SW 1271 (cell line): ENCODE measurements at places on chromosomes 7 and 10.

- DNase-seq, result no peak
Measured at GRCh38 chr7:16524332-16524731, 2.3 kb upstream of the LRRC72 start.

DNA sequence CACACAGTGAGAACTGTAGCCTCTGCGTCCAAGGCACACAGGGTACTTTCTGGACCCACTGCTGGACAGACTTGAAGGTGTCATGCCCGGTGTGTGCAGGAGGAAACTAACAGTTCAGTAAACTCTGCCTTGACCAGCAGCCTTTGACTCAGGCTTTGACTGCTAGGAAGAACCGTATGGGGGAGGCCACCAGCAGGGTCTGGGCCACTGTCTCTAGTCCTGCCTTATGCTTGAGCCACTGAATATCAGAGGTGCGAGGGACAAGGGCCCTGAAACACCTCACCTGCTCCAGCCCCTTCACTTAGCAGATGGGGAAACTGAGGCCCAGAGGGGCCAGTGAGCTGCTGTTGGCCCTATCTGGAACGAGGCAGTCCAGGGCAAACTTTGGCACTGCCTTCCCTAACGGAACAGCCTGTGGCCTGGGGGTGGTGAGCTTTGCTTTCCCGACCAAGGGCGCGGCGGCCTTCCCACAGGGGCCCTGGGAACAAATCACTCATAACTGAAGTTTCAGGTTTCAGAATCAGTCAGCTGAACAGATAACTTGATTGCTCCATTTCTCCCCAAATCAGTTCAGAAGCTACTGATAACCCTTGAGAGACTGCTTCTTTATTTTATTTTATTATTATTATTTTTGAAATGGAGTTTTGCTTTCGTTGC, 130.0 kb downstream of the FAM53B start:
- no peak for DNase-seq

- no peak for DNase-seq
Measured at GRCh38 chr7:21758286-21758685, 187.4 kb downstream of the CDCA7L start.

DNA sequence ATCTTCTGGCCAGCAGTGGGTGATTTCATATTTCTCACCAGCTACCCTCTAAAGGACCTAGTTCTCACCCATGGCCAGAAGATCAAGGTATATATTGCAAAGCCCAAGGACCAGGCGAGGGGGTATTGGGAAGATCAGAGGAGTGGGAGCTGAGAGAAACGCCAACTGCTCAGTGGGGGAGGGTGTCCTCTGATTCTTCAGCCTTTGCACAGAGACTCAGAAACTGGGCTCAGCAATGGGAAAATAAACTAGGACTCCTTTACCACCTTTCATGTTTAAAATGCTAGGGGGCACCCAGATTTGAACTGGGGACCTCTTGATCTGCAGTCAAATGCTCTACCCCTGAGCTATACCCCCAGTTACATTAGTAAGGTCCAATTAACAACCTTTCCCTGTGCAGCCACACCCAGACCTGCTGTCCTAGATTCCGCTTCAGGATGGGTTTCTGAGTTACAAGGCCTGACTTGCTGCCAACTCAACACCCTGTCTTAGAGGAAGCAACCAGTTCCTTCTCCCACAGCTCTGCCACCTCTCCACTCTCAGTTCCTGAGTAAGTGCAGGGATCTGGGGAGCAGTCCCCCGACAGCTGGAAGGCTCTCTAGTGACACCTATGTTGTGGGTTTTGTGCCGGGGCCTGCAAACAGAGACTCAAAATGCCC, 93.5 kb downstream of the ZNF783 start:
- no peak for DNase-seq

GRCh38 chr7:8246020-8246419, 15.9 kb downstream of the ICA1 start:
- no peak for DNase-seq

GRCh38 chr7:122454776-122455507, 150.4 kb upstream of the FEZF1 start:
- no peak for DNase-seq

GRCh38 chr10:59819683-59820082, 66.4 kb upstream of the MRLN start:
- no peak for DNase-seq

DNA sequence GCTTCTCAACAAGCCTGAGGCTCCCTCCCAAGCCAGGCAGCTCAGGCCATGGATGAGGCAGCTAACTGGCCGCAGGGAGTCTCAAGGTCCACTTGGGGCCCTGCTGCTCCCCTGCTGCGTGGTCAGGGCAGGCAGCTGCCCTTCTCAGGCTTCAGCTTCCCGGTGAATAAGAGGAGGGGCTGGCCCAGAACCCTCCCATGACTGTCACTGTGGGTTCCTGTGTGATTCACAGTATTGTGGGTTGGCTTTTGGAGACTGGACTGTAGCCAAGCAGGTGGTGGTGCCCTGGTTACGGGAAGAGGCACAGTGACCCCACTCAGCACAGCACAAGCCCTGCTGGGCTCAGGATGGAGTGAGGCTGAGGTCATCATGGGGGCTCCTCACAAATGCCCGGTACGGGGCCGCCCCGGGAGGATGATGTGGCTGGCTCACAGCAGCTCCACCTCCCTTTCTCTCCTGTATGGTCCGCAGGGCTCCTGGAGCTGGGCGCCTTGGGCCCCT, 189.8 kb downstream of the HECW1 start:
- no peak for DNase-seq

- no peak for DNase-seq
Measured at GRCh38 chr10:49299816-49300139, 808 bp downstream of the C10orf71 start.

- no peak for DNase-seq
Measured at GRCh38 chr10:34444223-34445183, 370.6 kb downstream of the PARD3 start.

- no peak for DNase-seq
Measured at GRCh38 chr7:107002529-107002998, 41.9 kb upstream of the PRKAR2B start.

DNA sequence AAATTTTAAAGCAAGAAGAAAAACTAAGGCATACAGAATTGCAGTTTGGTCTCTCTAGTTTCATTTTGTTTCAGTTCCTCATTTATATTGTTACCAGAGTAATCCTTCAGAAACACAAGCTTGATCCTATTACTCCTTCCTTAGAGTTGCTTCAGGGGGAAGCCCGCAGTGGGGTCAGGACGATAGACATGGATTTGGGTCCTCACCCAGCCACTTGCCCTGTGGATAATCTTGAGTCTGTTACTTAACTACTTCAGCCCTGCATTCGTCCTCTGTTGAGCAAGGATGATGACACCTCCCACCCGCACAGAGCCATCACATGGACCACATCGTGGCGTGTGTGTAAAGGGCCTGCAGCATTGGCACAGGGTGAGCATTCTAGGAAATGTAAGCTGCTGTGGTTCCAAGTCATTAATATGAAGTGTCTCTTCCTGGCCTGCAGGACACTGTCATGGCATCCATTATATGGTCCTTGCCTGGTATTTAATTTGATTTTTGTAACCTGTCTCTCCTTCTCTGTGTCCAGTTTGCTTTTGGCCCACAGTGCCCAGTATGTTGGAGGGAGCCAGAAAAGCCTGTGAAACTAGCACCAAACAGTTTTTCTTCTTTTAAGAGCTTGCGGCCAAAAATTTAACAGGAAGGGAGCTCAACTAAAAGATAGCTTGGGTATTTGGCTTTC, 111.2 kb downstream of the EEPD1 start:
- no peak for DNase-seq

DNA sequence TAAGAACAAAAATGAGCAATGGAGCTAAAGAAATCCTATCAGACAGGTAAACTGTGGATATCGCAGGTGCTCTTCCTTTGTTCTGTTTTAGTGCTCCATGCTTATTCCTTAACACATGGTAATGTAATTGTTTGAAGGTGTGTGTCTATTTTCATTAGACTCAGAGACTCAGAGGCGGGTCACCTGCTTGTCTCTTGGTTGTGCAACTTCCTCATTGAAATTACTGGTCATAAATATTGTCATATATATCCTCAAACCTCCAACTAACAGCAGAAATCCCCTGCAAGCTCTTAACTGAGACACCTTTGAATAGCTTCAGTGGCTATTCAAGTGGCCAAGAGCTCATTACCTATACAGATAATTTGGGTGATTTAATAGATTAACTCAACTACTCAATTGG, 177.2 kb downstream of the PTN start:
- no peak for DNase-seq

- no peak for DNase-seq
Measured at GRCh38 chr10:131722525-131723264, 178.1 kb upstream of the PPP2R2D start.

- no peak for DNase-seq
Measured at GRCh38 chr7:2202901-2203765, 29.6 kb downstream of the MAD1L1 start.

DNA sequence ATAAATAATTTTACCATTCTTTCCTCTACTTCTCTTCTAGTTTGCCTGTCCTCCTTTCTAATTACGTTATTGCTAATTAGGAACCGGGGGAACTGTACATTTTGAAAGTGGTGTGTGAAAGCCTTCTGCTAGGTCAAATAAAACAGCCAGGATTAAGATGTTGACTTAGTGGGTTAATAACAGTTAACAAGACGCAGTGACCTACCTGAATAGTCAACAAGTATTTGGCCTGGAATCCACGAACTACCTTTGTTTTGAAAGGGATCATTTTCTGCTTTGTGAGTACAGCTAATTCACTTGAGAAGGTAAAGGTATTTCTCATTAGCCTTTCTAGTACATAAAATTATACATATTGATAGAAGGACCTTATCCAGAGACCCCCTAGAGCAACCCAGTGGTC, 139.9 kb downstream of the COL28A1 start:
- no peak for DNase-seq

GRCh38 chr7:87451187-87451586, 24.3 kb downstream of the ABCB4 start:
- DNase-seq, result no peak

DNA sequence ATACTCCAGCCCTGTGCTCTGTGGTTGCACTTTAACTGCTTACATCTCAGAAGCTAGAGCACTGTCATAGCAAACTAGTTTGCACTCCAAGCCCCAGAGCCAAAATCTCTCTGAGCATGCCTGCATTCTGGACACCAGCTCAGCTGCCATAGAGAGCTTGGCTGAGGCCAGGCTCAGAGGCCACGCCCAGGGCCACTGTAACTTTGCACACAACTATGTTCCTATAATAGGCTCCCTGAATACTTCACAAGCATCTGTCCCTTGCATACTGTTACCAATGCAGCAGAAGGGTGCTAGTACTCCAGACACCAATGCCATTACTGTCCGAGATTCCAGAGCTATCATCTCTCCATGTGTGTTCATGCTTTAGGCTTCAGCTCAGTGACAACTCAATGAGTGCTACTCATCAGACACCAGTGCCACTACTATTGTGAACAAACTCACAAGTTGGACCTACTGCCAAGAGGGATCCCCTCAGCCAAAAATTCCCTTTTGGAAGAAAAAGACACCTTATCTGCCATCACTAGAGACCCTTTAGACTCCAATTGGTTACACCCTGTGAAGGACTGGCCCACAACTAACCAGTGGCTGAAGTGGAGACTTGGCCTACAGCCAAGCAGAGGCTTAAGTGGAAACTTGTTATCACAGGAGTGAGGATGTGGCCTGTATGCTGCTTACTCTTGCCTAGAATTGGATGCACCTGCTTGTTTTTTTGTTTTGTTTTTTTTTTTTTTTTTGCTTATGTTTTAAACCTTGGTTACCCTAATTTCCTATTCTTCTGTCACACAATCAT, 211.6 kb upstream of the MAGI2 start:
- DNase-seq, result no peak
